ENCODE measurements at places on chromosomes 5 and 9.

- no peak for DNase-seq
Measured at GRCh38 chr5:140041099-140041491, 2.0 kb downstream of the NRG2 start.

DNA sequence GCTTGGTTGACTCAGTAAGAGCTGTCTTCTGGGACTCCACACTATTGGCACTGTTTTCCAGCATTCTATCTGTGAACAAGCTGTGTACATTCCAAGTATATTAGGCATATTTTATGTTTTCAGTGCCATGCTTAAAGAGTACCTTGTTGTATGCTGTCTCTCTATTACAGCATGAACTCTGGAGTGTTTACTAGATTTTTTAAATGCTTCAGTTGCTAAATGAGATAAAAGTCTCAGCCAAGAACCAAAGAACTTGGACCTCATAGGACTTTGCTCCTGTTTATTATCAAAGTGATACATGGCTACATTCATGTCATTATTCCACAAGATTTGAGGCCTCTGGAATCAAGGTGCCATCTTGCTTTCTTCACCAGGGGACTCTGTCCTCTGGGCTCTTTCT is 167.2 kb downstream of the C9orf152 start:
- DNase-seq = peak; percentile 64

DNA sequence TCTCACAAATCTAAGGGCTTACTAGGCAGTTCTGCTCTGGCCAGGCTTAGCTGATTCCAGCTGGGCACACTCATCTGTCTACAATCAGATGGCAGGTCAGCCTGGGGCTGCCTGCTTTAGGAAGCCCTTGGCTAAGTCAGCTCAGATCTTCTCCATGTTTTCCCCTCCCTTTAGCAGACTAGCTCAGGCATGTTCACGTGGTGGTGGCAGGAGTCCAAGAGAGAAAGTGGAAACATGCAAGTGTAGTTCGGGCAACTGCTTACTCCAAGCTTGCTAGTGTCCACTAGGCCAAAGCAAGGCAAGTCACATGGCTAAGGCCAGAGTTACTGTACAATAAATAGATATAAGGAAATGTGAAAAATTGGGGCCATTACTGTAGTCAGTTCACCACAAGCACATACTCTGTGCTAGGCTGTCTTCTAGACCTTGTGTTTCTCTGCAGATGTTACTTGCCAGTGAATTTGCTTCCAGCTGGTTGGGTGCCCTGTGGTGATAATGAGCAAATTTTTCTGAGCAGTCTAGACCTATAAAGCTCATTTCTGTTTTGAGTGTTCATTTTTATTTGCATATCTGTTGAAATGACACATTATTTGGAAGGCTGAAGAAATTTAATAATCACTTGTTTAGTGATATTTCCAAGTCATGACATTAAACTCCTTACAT is 38.3 kb downstream of the RECK start:
- DNase-seq = peak; percentile 71

DNA sequence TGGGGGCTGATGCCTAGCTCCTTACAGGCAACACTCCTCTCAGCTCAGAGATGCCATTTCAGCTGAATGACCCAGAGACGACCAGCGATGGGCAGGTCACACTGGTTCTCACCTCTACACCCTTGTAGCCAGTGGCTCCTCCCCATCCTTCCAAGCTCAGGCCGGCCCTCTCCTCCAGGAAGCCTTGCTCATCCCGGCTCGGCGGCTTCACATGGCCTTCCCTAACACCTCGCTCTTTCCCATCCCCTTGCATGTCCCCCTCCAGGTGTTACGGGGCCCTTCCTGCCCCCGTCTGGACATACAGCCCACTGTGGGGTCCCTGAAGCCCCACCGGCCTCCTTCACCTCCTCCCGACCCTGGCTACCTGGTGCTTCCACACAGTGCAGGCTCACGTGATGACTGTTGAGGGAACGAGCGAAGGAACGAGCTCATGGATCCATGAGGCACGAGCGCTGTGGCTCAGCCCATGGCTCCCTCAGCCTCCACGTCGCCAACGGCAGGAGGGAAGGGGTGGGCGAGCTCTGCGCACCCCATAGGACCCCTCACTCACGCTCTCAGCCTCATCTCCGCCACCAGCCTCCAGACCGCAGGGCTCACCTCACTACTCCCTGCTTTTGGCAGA is 45.7 kb downstream of the SARDH start:
- DNase-seq = no peak

DNA sequence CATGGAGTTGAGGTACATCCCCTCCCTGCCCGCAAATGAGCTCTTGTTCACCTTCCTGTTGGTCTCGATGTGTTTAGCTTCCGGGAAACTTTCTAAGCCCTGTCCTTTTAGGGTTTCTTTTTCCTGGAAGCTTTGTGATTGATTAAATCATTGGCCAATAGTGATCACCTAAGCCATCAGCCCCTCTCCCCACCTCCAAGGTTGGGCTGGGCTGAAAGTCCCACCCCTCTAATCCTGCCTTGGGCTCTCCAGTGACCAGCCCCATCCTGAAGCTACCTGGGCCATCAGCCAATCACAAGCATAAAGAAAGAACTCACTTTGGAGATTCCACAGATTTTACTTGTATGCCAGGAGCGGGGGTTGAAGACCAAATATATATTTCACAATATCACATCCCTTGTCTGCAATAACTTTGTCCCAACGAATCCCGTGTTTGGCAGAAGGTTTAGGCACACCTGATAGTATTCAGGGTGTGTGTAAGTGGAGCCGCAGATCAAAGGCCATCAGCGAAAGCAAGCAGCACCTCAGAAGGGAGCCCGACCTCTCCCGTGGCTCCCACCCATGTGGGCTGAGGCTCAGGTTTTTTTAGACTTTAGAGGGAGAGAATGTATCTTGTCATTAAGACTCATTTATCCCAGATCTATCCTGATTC is 20.4 kb downstream of the ROPN1L start:
- no peak for DNase-seq

DNA sequence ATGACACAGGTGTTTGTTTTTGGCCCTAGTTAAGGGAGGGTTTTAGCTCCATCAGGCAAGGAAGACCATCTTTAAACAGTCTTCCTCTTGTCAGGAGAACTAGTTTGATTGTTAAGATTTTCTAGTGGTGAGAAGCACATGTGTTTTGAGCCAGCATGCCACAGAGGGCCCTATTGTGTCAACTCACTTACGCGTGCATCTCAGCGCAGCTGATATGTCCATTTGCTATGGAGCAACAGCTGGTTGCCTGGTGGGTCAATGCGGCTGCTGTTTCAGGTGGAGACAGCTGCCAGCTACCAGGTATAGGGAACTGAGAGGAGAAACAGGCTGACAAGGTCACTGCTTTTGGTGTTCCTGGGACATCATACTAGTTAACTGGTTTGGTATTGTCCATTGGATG is 100.5 kb upstream of the PRRC1 start:
- no peak for DNase-seq

- peak; percentile 94 for DNase-seq
Measured at GRCh38 chr9:95508968-95509850, 7.6 kb downstream of the PTCH1 start.

DNA sequence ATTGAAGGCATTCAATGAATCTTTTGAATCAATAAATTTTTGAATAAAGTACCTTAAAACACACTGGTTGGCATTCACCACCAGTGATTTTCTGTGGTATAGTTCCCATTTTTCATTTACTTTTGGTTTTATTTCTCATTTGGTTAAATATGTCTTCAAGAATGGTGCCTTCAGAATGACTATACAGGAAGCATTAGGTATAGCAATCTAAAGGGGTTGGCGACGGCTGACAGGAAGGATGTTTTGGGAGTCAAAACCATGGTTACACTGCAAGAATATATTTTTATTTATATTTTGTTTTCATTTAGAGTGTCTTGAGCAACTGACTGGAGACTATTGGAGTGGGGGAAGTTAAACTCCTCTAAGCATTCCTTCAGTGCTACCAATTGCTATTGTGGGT is 235.7 kb downstream of the HTR1A start:
- DNase-seq = no peak

DNA sequence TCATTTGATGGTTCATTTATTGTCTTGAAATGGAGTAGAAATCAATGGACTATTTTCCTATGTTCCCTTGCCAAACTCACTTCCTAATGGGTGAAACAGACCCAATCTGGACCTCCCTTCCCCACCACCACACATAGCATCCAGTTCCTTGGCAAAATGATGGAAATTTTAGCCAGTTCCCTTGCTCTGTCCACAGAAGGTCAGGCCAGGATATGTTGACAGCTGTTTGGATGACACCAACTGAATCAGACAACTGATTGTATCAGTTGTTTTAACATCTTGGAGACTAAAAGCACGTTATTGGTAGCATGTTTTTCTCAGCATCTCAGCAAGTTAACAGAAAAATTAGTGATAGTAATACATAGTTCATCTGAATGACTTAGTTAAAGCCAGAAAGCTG is 534.8 kb downstream of the PSAT1 start:
- no peak for DNase-seq
